H54 (cell line): ENCODE measurements at places on chromosomes 4 and X.

DNA sequence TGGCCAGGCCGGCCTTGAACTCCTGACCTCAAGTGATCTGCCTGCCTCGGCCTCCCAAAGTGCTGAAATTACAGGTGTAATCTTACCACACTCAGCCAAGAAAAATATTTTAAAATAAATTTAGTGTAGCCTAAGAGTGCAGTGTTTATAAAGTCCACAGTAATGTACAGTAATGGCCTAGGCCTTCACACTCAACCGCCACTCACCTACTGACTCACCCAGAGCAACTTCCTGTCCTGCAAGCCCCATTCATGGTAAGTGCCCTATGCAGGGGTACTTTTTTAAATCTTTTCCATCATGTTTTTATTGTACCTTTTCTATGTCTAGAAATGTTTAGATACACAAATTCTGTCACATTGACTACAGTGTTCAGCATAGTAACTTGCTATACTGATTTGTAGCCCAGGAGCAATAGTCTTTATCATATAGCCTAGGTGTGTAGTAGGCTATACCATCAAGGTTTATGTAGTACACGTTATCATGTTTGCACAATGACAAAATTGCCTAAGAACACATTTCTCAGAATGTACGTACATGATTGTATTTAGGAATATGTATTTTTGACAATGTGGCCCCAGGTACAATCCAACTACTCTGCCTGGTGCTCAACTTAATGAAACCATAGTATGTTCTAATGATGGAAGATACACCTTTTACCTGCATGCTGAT is 455.2 kb downstream of the PCDH7 start:
- no peak for DNase-seq

DNA sequence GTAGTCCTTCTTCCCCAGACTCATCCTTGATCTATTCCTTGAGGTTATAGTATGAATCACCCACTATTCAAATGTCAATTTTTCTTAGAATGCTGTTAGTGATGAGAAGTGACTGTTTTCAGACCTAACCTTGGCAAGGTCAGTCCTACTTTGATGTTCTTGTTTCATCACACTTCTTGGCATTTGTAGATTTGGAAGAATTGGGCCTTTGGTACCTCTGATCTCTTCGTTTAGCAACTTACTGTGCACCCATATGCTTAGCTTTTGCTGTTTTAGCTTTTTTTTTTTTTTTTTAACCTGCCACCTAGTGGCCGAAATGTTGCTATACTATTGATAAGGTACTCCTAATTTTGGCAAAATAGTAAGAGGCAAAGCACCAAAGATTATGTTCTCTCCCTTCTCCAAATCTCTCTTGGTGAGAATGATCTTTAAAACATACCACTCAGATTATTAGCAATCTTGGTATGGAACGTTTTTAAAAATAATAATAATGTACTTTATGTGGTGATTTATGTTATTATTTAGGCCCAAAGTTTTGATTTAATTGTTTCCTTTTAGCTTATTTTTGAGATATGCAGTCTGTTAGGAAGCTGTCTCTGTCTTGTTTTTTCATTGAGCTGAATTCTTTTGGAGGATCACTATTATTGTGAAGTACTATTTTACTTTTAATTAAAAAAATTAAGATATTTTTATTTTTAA is 16.6 kb downstream of the DCK start:
- DNase-seq = no peak

DNA sequence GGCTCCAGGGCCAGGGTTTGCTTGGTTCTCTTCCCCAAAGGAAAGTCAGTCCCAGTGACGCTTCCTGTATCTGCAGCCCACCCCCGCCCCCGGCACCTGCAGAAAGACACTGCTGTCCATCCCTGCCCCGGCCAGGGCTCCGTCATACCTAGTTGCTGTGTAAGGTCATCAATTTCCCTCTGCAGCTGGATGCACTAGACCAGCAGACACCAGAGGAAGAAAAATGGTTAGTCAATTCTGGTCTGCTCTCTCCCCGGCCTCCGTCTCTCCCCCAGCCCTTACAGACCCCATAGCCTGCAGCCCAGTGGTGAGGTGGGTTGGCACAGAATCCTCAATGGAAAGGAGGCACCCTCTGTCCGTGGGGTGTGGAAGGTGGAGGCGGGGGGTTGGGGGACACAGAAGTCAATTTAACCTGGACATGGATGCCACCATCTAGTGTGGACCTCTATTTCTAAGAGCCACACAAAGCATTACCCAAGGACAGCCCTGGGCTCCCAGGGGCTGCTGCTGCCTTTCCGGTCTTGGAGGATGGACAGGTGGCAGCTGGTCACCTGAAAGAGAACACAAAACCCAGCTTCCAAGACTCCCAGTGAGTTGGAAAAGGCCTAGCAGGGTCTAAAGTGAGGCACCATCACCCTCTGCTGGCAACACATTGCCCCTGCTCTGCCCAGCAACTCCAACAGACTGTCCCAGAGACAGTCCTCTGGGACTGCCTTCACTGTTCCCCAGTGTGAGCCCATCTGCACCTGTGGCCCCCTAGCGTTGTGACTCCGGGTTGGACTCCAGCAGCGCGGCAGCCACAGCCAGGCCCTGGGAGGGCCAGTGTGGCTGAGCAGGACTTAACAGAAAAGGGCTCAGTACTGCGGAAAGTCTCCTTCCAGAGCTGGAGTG is 40.2 kb upstream of the NHSL2 start:
- DNase-seq = no peak

DNA sequence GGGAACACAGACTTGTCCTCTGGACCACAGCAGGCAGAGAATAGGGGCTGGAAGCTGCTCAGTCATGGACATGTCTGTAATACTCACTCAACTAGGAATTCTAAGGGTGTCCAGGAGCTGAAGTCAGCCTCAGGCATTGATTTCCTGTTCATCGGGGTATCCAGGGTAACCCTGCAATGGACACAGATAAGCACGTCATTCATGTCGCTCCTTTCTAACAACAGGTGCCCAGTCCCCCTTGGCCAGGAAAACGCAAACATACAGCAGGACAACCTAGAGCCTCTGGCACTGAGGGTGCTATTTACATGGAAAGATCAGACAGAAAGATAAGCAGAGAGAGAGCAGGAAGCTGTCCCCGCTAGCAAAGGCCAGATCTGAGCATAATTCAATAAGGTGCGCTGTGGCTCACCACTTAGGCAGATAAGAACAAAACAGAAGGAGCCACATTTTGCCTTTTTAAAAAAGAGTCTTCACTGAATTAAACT is 21.3 kb downstream of the QDPR start:
- DNase-seq = no peak

DNA sequence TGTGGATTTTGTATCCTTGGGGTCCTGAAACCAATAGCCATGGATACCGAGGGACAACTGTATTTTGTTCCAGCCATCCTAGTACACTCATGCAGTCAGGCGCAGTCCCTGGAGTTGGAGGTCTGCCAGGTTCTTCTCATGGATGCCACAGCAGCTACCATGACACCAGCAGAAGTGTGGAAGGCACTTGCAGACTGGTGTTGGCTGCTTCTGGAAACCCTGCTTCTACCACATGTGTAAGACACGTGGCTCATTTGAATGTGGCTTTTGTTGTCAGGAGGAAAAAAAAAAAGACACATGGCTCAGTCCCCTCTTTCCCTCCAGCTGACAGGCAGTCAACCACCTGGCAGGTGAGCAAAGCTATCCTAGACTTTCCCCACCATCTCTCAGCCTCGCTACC is 19.4 kb downstream of the DRD5 start:
- no peak for DNase-seq

DNA sequence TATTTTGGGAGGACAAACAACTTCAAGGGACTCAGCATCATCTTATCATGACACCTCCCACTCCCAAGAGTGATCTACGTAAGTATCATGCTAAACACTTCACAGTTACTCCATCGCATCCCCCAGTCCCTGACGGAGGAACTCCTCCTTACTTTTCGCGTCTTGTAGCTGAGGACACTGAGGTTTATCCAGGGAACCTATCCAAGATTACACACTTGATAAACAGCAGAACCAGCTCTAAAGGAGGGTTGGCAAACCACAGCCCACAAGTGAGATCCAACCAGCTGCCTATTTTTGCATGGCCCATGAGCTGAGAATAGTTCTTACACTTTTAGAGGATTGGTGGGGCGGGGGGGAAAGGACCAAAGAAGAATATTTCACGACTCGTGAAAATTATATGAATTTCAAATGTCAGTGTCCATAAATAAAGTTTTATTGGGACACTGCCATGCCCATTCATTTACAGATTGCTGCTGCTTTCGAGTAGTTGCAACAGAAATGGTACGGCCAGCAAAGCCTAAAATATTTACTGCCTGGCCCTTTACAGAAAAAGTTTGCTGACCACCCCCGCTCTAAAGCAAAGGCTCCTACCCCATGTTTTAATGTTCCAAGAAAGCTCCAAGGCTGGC is 47.8 kb downstream of the SEPSECS start:
- no peak for DNase-seq

- DNase-seq = no peak
Measured at GRCh38 chr4:166839615-166840251, 394.6 kb downstream of the SPOCK3 start.

- DNase-seq = no peak
Measured at GRCh38 chr4:41323706-41324105, 67.0 kb downstream of the UCHL1 start.

GRCh38 chr4:119116925-119117900 is 18.4 kb upstream of the MYOZ2 start:
- DNase-seq = no peak
